ENCODE measurements at places on chromosomes 11 and 22.

DNA sequence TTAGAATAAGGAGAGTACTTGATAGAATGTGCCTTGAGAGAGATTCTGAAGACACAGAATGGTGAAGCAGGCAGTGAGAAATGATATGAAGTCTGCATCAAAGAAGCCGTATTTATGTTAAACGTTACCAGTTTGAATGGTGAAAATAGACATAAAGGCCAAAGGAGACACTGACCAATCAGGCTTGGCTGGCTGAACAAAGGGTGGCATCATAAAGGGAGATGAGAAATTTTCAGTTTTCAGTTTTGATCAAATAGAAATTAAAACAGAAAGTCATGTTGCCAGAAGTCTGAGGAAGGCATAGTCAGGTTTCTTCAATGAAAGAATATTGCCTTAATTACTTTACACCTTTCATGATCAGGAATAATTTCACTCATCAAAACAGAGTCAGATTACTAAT lies 6.6 kb downstream of the OR51F1 start:
- no peak for DNase-seq

- DNase-seq: no peak
Measured at GRCh38 chr11:43268786-43269185, 43.0 kb upstream of the API5 start.

GRCh38 chr11:122229078-122229477 lies 113.1 kb upstream of the BLID start:
- no peak for DNase-seq

- no peak for DNase-seq
Measured at GRCh38 chr11:124876818-124877630, 11.8 kb downstream of the ROBO3 start.

DNA sequence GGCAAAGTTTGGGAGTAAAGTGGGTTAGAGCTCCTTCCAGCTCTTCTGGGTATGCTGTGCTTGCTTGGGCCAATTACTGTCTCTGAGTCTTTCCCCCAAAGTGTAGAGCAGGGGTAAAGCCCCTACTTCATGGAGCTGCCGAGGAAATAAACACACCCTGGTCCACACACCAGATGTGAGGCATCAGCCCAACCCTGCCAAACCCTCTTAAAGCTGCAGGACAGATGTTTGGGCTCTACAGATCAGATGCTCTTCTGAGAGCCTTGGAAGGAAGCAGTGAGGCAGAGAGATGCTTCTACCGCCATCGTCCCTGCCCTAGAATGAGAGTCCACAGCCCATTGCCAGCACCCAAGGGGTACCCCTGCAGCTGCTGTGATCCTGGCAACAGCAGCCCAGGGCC lies 64.7 kb downstream of the ELFN2 start:
- DNase-seq: no peak

GRCh38 chr11:75867778-75868374 lies 52.9 kb downstream of the UVRAG start:
- DNase-seq: peak; percentile 35

DNA sequence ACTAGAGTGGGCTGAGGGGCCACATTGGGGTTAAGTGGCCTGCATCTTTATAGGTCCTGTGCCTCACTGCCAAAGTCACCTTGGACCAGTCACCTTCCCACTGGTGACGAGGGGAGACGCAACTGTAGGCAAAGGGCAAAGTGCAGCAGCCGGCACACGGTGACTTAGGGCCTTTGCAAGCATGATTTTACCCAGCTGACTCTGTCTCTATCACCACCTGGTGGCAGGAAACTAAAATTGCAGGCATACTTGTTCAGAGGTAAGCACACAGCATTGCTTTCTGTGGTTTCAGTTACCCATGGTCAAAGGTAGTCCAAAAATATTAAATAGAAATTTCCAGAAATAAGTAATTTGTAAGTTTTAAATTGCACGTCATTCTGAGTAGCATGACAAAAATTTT lies 1164.4 kb downstream of the BRD1 start:
- no peak for DNase-seq

Data from HL-60 (cell line).